AG09309 (cell line): ENCODE measurements at places on chromosomes 5 and 9.

GRCh38 chr5:39214912-39215709 is 4.3 kb downstream of the FYB1 start:
- DNase-seq = no peak

DNA sequence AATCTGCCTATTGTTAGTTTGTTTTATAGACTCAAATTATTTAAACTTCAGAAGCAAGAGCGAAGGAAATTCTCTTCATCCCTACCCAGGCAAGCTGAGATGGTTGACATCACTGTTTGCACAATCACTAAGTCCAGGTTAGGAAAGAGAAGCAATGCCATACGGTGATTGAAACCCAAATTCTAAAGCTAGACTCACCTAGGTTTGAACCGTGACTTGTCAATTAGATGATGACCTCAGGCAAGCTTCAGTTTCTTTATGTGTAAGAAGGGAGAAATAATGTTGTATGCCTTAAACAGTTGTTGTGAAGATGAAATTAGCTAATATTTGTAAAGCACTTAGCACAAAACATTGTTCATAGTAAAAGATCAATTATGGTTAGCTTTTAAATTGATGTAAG is 96.5 kb upstream of the ANKRD55 start:
- no peak for DNase-seq

DNA sequence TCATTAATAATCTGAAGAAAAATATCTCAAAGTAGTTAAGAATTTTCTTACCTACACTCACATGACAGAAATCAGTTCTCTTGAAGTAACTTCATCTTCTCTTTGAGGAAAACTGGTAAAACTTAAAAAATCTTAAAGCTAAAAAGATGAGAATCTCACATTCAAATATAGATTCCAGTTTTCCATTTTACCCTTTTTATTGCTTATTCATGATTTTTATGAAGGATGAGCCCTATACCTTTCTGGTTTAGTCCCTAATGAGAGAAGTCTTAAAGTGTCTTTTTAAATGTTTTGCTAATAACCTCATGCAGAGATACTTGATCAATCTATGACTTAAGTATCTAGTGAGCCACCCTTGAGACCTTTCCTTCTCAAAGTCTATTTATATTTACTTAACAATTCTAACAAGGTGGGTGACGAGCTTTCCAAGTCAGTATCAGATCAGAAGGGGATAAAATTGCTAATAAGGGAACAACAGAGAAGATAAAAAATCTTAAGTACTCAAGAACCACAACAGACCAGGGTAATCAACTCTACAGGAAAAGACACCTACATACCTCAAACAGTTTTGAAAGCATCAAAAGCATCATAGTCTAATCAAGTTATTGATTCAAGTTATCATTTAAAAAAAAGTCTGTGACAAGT is 2.6 kb downstream of the IARS1 start:
- DNase-seq = no peak

GRCh38 chr9:110641293-110641692 is 27.3 kb upstream of the MUSK start:
- DNase-seq = no peak

GRCh38 chr5:176359658-176360057 is 1.9 kb downstream of the KIAA1191 start:
- DNase-seq = no peak

DNA sequence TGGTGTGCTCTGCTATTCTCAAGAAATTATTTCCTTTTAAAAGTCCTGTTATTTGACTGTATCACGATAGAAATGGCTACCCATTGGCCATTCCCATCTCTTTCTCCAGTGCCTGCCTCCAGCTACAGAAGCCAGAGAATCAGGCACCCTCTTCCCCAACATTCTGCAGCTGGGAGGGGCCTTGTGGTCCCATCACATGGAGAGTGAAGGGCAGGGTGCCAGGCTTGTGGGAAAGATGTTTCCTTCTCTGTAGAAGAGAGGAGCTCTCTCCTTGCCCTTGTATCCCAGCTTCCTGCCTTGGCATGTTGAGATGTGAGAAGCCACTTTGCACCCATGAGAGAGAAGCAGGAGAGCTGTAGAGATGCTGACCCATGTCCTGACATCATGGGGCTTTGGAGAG is 465.0 kb downstream of the MTRR start:
- DNase-seq = no peak

- no peak for DNase-seq
Measured at GRCh38 chr9:85510830-85511504, 230.8 kb downstream of the AGTPBP1 start.

DNA sequence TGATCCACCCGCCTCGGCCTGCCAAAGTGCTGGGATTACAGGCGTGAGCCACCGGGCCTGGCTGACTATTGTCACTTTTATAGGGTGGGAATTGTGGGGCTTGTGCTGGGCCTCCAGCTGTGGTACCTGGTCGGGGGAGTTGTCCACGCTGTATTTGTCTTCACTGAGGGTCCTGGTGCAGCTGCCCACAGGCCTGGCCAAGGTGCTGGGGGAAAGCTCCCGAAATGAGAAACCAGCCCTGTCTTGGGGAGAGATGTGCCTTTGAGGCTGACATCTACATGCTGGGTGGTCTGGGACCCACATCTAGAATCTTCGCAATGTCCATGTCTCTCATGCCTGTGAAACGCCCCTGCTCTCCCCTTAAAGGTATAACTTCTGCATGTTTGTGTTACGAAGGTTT is 2.6 kb downstream of the EXOC3 start:
- DNase-seq = no peak

DNA sequence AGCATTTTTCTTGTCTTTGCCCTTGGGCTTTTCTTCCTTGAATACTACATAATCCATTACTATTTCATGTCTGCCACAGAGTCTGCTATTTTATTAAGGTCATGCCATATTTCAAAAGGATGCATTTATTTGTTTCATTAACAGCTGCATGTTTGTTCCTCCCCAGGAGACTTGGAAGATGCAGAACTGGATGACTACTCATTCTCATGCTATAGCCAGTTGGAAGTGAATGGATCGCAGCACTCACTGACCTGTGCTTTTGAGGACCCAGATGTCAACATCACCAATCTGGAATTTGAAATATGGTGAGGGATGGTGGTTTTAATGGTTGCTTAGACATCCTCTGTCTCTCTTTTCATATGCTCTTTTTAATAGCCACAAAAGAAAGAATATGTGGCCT is 4.0 kb downstream of the IL7R start:
- peak; percentile 89 for DNase-seq

DNA sequence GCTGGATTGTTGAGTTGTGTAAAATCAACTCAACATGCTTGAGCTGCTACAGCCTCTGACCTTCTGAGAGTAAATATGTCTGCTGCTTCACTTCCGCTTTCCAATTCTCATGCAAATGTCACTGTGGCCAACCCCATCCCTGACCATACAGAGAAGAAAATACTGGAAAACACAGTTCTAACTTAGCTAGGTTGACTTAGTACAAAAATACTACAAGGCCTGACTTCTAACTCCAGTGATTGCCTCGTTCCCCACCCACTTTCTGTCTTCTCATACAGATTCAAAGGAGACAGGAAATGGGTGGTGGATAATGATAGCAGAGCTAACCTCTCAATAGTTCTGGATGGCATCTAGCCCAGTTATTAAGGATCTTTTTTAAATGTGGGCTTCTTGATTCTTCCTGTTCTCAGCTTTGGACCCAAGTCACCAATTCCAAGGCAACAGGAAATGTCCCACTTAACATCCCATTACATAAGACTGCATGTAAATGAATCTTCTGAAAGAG is 226.6 kb upstream of the SLC24A2 start:
- DNase-seq = no peak

DNA sequence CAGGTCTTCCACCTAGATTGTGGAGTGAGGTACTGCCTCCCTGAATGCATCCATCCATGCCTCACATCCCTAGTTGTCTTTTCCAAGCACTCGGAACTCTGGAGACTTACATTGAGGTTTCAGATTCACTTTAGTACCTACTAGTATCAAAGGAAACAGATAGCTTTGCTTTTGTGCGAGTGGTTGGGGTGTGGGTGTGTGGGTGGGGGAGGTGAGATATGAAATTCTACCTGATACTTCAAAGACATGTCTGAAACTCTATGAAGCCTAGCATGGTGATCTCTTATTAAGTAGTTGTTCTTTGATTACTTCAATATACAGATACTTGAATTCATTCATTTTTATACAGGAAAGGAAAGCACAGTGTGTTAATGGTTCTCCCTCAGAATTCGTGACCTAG is 64.4 kb downstream of the MCCC2 start:
- no peak for DNase-seq

DNA sequence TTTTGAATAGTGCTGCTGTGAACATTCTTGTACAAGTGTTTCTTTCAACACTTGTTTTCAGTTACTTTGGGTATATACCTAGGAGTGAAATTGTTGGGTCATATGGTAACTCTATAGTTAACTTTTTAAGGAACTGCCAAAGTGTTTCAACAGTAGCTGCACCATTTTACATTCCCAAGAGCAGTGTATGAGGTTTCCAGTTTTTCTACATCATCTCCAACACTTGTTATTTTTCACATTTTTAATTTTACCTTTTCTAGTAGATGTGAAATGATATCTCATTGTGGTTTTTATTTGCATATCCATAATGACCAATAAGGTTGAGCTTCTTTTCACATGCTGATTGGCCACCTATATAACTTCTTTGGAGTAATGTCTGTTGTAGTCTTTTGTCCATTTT is 40.0 kb upstream of the FOXE1 start:
- no peak for DNase-seq

- DNase-seq = peak; percentile 73
Measured at GRCh38 chr9:122394265-122395125, 23.7 kb downstream of the PTGS1 start.

DNA sequence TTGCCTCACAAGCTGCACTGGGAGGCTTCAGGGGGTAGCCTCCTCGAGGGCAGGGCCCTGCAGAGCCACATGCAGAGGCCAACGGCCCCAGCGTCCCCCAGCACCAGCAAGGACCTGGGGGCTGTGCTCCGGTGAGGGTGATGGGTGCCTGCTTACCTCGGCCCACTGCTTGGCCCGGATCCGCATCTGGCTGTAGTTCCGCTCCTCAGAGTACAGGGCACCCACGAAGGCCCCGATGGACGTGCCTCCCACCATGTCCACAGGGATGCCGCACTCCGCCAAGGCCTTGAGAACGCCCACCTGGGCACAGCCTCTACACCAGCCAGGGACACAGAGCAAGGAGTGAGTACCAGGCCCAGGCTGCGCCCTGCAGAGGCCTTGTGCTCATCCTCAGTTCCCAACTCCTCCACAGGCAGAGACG is 8.0 kb upstream of the NSMF start:
- DNase-seq = no peak

DNA sequence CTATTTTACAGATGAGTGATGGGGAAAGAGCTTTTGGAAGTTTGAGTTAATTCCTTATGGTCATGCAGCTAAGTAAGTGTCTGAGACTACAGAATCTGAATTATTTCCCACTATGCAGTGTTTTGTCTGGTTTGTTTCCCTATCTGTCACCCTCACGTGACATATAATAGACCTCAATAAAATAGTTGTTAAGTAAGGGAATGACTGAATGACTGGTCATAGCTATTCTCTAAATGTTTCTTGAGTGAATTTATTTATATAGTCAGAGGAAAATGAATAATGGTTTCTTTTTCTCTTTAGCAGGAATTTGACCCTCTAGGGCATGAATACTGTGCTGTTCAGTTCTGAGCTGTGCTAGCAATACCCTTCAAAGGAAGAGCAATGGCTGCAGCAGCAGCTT is 10.3 kb downstream of the TRIM32 start:
- DNase-seq = peak; percentile 25

- DNase-seq = no peak
Measured at GRCh38 chr9:96461336-96461735, 11.4 kb downstream of the HABP4 start.

DNA sequence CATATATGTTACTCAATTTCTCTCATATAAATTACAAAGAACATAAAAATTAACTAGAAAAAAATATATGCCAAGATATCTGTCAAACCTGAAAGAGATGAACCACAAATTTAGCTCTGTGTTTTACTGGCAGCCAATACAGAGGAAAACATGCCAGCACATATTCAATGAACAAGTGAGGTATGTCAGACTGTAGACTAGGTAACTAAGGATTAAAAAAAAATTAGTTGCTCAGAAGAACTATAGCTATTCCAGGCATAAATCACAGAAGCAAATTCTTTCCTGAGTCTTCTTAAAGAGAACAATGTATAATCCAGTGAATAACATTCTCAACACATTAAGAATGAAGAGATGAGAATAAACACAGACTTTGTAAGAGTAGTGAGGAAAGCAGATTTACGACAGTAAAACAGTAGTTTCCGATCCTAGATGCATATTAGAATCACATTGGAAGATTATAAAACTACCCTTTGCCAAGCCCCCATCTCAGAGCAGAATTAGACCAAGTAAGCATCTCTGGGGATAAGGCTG is 20.6 kb upstream of the CAAP1 start:
- DNase-seq = no peak

GRCh38 chr5:103915081-103915480 is 352.5 kb upstream of the NUDT12 start:
- no peak for DNase-seq

- DNase-seq = no peak
Measured at GRCh38 chr5:1910861-1911772, 28.4 kb upstream of the IRX4 start.

- no peak for DNase-seq
Measured at GRCh38 chr5:154346427-154346826, 99.4 kb upstream of the SAP30L start.

DNA sequence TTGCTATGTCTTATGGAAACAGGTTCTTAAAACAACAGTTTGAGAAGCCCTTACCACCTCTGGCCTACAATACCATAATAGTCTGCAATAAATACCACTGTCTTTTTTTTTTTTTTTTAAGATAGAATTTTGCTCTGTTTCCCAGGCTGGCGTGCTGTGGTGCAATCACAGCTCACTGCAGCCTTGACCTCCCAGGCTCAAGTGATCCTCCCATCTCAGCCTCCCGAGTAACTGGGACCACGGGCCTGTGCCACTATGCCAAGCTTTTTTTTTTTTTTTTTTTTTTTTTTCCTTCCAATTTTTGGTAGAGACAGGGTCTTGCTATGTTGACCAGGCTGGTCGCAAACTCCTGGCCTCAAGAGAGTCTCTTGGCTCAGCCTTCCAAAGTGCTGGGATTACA is 37.0 kb downstream of the AFF4 start:
- no peak for DNase-seq
